ENCODE measurements at places on chromosomes 12 and 14.

- DNase-seq: no peak
- H3K4me3 ChIP-seq: no peak overlapping the region
- H3K27ac ChIP-seq: no peak overlapping the region
- no peaks in the 10 kb centered on the region for H3K4me1 ChIP-seq
- peaks cover 11% of the 10 kb centered on the region for H3K27me3 ChIP-seq
- no peaks in the 10 kb centered on the region for H3K36me3 ChIP-seq
These were observed 25.9 kb downstream of the NOC4L start for GRCh38 chr12:132170094-132170636.

GRCh38 chr12:105922670-105923102 lies 216.1 kb downstream of the NUAK1 start:
- H3K36me3 ChIP-seq: no peaks in the 10 kb centered on the region
- DNase-seq: no peak
- no peaks in the 10 kb centered on the region for H3K4me1 ChIP-seq
- H3K27me3 ChIP-seq: no peaks in the 10 kb centered on the region

DNA sequence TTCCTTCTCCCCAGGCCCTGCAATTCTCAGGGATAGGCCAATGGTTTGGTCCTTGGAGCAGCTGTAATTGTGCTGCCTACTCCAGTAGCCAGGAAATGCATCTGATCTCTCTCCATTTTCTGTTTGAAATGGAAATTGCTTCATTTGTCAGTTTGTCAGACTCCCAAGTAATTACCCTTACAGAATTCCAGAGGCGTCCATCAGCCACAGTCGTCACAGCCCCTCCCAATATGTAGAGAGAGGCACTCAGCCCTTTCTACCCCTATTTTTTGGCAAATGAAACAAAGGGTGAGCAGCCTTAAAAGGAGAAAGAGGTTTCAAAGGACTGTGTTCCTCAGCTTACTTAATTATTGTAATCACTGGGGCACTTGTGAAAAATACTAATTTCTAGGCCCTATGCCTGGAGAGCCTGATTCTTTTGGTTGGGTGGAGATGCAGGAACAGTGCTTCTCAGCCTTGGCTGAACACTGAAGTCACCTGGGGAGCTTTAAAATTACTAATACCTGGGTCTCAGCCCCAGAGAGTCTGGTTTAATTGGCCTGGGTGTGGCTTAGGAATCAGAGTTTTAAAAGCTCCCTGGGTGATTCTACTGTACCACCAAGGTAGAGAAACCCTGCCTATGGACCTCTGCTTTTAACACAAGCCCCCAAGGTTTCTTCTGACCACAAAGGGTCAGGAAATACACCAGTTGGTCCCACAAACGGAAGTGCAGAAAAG lies 190.0 kb downstream of the EMP1 start:
- no peak overlapping the region for H3K27ac ChIP-seq
- H3K27me3 ChIP-seq: no peaks in the 10 kb centered on the region
- no peaks in the 10 kb centered on the region for H3K36me3 ChIP-seq
- no peak overlapping the region for H3K4me3 ChIP-seq
- no peak for DNase-seq

DNA sequence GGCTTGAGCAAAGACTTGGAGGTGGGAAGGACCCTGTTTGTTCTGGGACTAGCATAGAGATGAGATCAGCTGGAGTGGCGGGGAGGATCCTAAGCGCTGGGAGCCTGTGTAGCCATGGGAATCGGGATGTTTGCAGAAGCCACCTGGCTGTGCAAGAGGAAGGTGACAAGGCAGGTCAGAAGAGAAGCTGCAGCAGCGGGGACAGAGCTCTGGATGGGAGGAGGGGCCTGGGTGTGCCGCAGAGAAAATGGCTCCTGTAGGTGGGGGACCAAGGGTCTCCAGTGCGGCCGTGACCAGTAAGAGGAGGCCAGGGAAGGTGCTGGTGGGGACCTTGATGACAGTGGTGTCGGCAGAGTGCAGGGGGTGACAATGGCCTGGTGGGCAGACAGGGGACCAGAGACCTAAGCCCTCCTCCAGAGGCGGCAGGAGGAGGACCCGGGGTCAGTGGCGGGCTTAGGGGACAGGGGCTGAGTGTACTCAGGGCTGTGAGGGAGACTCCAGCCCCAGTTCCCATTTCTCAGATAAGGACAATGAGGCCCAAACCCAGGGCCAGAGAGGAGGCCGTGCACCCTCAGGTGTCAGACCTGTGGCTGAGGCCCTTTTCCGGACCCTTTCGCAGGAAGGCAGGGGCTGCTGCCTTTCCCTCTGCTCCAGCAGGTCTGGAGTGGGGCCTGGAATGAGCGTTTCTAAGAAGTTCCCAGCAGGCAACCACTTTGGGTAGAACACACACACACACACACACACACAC lies 206.6 kb upstream of the RTL1 start:
- H3K36me3 ChIP-seq: no peaks in the 10 kb centered on the region
- no peak overlapping the region for H3K27ac ChIP-seq
- no peak for DNase-seq

DNA sequence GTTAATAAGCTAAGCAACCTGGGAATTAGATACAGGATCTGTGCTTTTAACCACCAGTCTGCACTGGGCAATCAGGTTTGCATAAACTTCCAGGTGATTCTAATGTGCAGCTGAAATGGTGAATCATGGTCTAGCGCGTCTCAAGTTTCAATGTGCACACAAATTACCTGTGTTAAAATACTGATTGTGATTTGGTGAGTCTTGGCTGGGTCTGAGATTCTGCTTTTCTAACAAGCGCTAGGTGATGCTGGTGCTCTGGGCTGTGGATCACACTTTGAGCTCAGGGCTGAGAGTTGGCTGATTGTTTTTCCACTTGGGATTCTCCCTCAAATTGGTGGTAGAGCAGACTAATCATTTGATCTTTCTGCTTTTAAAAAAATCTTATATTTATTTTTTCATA lies 124.8 kb downstream of the C12orf75 start:
- H3K27me3 ChIP-seq: no peaks in the 10 kb centered on the region
- no peak for DNase-seq
- no peak overlapping the region for H3K27ac ChIP-seq
- H3K4me1 ChIP-seq: no peaks in the 10 kb centered on the region
- H3K4me3 ChIP-seq: no peak overlapping the region

DNA sequence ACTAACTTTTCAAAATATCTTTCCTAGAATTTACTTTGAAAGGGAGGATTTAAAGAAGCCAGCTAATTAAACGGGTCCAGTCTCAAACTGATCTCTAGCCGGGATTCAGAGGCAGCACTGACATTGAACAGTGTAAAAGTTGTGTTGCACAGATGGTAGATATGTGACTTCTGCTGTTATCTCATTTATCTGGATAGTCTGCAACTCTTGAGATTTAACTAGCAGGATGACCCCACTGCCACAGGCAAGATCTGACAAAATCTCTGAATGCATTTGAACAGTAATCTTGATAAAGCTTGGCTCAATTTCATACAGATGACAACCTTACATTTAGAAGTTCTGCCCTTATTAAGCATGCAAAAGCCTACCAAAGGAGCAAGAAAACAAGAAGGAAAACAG lies 138.0 kb upstream of the CPNE8 start:
- no peak overlapping the region for H3K4me3 ChIP-seq
- no peaks in the 10 kb centered on the region for H3K4me1 ChIP-seq

GRCh38 chr12:78392918-78393317 lies 471.7 kb upstream of the SYT1 start:
- no peaks in the 10 kb centered on the region for H3K4me1 ChIP-seq
- no peak overlapping the region for H3K4me3 ChIP-seq
- H3K27ac ChIP-seq: no peak overlapping the region

DNA sequence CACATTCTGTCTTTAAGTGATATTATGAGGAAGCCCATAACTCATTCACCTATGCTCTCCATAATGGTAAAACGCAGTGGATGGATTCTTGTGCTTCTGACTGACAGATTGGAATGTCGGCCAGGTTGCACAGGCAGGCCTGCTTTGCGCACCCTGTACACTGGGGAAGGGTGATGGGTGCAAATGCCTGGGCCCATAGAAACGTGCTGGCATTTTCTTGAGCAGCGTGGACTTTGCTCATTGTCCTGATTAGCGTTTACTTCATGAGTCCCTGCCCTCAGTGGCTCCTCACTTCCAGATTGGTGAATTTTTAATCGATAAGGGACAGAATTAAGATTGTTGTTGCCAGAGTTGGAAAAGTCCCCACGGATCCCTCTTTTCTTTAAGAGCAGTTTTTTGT lies 80.9 kb upstream of the TRAF3 start:
- no peaks in the 10 kb centered on the region for H3K27me3 ChIP-seq
- no peak for DNase-seq
- no peak overlapping the region for H3K27ac ChIP-seq
- H3K36me3 ChIP-seq: no peaks in the 10 kb centered on the region

GRCh38 chr12:109631302-109631701 lies 57.7 kb downstream of the MVK start:
- DNase-seq: no peak
- no peaks in the 10 kb centered on the region for H3K4me1 ChIP-seq
- H3K27ac ChIP-seq: no peak overlapping the region
- no peaks in the 10 kb centered on the region for H3K27me3 ChIP-seq
- H3K36me3 ChIP-seq: no peaks in the 10 kb centered on the region
- no peak overlapping the region for H3K4me3 ChIP-seq

- no peaks in the 10 kb centered on the region for H3K36me3 ChIP-seq
- H3K4me3 ChIP-seq: no peak overlapping the region
- no peak for DNase-seq
- no peaks in the 10 kb centered on the region for H3K4me1 ChIP-seq
- no peak overlapping the region for H3K27ac ChIP-seq
These were observed 1.5 kb downstream of the OR4E1 start for GRCh38 chr14:21672116-21672515.

DNA sequence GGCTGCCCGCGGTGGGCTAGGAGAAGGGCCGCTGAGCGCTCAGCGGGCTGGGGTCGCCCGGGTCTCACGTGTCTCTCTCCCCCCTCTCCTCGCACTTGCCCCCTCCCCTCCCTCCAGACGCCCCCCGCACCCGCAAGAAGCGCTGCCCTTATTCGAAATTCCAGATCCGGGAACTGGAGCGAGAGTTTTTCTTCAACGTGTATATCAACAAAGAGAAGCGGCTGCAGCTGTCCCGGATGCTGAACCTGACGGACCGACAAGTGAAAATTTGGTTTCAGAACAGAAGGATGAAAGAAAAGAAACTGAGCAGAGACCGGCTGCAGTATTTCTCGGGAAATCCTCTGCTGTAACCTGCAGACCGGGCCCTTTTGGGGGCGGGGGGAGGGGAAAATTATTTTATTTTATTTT lies 314 bp upstream of the HOTAIR start:
- H3K27ac ChIP-seq: no peak overlapping the region
- H3K4me3 ChIP-seq: peak overlapping the region; percentile 27
- H3K4me1 ChIP-seq: peaks cover 5% of the 10 kb centered on the region
- no peaks in the 10 kb centered on the region for H3K36me3 ChIP-seq

- no peaks in the 10 kb centered on the region for H3K4me1 ChIP-seq
- no peaks in the 10 kb centered on the region for H3K27me3 ChIP-seq
- H3K27ac ChIP-seq: no peak overlapping the region
- no peaks in the 10 kb centered on the region for H3K36me3 ChIP-seq
These were observed 24.3 kb upstream of the HSPB8 start for GRCh38 chr12:119154435-119154818.

DNA sequence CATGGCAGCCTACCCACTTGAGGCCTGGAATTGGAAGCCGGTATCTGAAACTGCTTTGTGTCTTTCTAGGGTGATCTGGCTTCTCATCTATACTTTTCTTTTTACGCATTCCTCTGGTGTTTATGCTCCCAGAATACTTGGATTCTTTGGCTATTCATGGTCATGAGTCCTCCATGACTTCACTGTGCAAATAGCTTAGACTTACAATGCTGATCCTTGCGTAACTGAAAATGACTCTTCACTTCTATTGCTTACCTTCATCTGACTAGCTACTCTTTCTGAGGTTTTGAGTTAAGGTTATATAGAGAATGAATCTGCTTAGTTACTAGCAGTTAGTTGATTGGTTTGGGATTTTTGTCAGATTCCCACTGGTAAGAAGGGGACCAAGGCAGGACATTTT lies 121.7 kb upstream of the NOVA1 start:
- no peaks in the 10 kb centered on the region for H3K27me3 ChIP-seq
- no peak for DNase-seq
- H3K27ac ChIP-seq: no peak overlapping the region

GRCh38 chr12:6039894-6040601 lies 84.4 kb downstream of the VWF start:
- H3K27ac ChIP-seq: no peak overlapping the region
- H3K4me3 ChIP-seq: peak overlapping the region; percentile 26
- no peaks in the 10 kb centered on the region for H3K27me3 ChIP-seq
- H3K4me1 ChIP-seq: peaks cover 6% of the 10 kb centered on the region
- peak; percentile 64 for DNase-seq
- H3K36me3 ChIP-seq: no peaks in the 10 kb centered on the region

- no peaks in the 10 kb centered on the region for H3K4me1 ChIP-seq
- H3K27ac ChIP-seq: no peak overlapping the region
- no peaks in the 10 kb centered on the region for H3K36me3 ChIP-seq
- no peak overlapping the region for H3K4me3 ChIP-seq
- no peak for DNase-seq
- H3K27me3 ChIP-seq: no peaks in the 10 kb centered on the region
These were observed 346.2 kb upstream of the PRICKLE1 start for GRCh38 chr12:42935756-42936155.

GRCh38 chr12:90938451-90938850 lies 16.5 kb downstream of the CCER1 start:
- no peak overlapping the region for H3K27ac ChIP-seq
- no peaks in the 10 kb centered on the region for H3K36me3 ChIP-seq
- no peak for DNase-seq
- H3K4me1 ChIP-seq: no peaks in the 10 kb centered on the region
- no peaks in the 10 kb centered on the region for H3K27me3 ChIP-seq

- no peak for DNase-seq
- H3K4me3 ChIP-seq: no peak overlapping the region
- H3K27ac ChIP-seq: no peak overlapping the region
- no peaks in the 10 kb centered on the region for H3K4me1 ChIP-seq
These were observed 73.8 kb downstream of the TTLL5 start for GRCh38 chr14:75734854-75735253.

- no peak for DNase-seq
- no peak overlapping the region for H3K27ac ChIP-seq
- no peaks in the 10 kb centered on the region for H3K4me1 ChIP-seq
- H3K36me3 ChIP-seq: no peaks in the 10 kb centered on the region
- no peaks in the 10 kb centered on the region for H3K27me3 ChIP-seq
These were observed 63.2 kb downstream of the SCARB1 start for GRCh38 chr12:124800506-124800905.

GRCh38 chr14:65095633-65096205 lies 6.6 kb downstream of the MAX start:
- H3K27me3 ChIP-seq: no peaks in the 10 kb centered on the region
- H3K36me3 ChIP-seq: no peaks in the 10 kb centered on the region
- DNase-seq: no peak
- no peak overlapping the region for H3K27ac ChIP-seq

DNA sequence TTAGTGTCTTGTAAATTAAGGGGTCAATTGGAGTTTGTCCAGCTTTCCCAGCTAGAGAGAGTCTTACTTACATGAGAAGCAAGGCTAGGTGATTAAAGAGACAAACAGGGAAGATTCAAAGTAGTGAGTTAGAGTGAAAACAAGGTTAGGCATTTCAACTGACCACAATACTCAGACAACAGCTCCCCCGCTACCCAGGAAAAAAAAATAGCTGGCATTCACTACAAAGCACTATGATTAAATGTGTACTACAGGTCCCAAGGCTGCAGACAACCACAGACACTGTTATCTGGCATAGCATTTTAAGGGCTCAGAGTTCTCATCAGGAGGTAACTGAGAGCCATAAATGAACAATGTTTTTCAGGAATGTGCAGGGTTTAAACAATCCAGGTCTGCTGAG lies 680.9 kb downstream of the TMEM121 start:
- no peaks in the 10 kb centered on the region for H3K36me3 ChIP-seq
- DNase-seq: no peak
- no peaks in the 10 kb centered on the region for H3K27me3 ChIP-seq
- H3K4me1 ChIP-seq: no peaks in the 10 kb centered on the region
- H3K27ac ChIP-seq: no peak overlapping the region
